Epithelial cell of proximal tubule (primary cell): ENCODE measurements at places on chromosomes 6 and 20.

DNA sequence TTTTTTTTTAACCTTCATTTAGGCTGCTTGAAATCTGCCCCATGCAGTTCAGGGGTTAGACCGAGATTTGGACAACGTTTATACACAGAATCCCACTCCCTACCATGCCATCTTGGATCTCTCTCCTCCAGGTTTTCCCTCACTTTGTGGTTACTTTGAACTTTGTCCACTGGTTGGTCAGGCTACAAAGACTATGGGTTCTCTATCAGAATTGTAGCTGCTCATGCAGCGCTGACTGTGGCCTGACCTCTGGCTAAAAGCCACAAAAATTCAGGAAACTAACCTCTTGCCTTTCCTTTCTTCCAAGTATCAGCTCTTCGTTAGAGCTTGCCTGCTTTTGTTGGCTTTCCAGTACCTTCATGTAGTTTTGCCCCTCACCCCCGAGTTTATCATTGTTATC lies 44.9 kb upstream of the KCNG1 start:
- DNase-seq, result no peak

- DNase-seq, result no peak
These were observed 1.6 kb upstream of the DSN1 start for GRCh38 chr20:36775196-36775595.

DNA sequence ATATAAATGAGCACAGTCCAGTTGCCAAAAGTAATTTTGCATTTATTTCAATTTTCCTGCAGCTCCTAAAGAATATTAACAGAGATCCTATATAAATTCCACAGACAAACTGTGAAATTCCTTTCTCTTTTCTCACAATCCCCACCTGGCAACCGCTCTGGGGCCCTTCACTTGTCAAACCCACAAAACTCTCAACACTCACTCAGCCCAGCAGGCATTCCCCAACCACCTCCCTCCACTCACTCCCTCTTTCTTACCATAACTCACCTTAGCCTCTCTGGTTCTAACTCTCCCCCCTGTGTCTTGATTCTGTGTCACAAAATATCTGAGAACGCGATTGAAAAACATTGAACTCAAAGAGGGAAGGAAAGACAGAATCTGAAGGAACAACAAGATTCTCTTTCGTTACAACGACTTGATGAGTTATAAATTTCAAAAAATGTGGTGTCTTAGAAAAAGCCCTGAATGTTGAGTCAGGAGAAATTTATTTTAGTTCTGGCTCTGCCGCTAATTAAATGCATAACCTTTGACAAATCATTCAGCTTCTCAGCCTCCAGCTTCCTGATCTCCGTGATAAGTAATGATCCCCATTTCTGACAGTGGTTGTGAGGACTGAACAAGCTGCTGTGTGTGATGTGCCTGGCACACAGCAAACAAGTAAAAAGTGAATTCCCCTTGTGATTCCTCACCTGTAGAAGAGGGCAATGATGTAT lies 87.9 kb downstream of the UNC5CL start:
- DNase-seq, result no peak

GRCh38 chr20:9912858-9913434 lies 74.1 kb upstream of the PAK5 start:
- no peak for DNase-seq
